Left renal pelvis (tissue), 4 donors: ENCODE measurements at places on chromosomes 2 and 18.

DNA sequence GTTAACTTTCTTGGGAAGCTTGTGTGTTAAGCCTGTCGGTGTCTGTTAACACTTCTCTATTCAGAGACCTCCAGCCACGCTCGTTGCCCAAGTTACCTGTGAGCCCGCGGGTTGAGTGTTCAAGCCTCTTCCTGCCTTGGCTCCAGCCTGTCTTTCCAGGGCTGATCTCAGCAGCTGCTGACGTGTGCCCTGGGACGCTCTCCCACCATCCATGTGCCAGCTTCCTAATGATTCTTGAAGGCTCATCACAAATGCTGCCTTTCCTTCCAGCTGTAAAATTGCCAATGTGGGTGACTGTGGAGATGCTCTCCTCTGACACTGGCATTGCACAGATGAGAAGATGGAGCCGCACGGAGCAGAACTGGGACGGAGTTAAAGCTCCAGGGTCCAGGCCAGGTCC is 6.1 kb downstream of the RNF144A start:
- DNase-seq, result no peak

DNA sequence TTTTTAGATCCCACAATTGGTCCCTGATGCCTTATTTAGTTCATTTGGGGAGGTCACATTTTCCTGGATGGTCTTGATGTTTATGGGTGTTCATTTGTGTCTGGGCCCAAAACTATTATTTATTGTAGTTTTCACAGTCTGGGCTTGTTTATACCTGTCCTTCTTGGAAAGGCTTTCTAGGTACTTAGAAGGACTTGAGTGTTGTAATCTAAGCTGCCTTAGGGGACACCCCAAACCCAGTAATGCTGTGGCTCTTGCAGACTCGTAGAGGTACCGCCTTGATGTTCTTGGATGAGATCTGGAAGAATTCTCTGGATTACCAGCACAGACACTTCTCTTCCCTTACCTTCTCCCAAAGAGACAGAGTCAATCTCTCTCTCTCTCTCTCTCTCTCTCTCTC is 25.0 kb upstream of the ITSN2 start:
- no peak for DNase-seq

DNA sequence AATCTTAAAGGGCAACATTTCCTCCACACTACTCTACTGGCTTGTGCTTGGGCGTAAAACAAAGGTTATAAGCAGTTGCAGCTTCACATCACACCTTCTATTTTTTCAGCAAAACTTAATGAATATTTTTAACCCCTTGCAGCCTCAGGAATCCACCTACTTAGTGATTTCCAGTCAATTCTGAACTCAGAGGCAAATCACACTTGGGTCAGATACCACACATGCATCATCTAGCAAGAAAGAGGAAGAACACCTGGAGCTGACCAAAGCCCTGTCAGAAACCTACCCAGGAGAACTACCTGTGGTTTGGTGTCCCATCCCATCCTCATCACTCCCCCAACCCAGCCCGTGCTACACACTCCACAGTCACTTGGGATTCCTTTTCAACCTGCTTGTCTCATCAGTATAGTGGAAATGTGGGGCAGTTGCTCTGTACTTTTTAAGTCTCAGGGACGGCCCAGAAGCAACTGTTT is 25.5 kb downstream of the PIAS2 start:
- no peak for DNase-seq

DNA sequence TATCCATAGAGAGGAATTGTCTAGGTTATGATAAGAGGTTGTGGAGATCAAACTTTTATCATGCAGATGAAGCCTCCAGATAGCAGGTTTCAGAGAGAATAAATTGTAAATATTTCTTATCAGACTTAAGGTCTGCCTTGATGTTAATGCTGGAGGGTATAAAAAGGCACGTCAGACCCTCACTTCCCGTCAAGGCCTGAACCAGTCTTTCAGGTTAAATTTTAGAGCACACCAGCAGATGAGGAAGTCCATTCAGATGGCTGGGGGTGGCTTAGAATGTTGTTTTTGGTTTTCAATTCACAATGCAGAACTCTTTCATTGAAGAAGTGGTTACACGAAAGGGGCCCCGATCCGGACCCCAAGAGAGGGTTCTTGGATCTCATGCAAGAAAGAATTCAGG is 144.4 kb upstream of the FBXO11 start:
- no peak for DNase-seq

GRCh38 chr2:171139860-171140259 is 20.8 kb downstream of the TLK1 start:
- no peak for DNase-seq

DNA sequence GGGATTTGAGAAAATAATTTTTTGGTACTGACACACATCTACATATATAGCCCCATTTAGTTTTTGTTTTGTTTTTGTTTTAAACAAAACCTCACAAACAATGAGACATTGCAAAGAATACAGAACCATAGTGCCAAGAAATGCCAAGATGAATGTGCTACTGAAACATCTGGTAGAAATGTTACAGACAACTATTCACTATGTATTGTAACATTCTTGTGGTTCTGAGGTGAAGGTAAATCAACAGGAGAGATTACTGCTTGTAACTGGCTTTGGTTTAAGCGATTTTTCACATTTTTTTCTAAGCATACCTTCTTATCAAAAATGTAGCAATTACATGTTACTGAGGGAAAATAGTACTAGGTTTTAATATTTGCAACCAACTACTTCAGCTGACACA is 281.3 kb downstream of the ZNF804A start:
- no peak for DNase-seq

DNA sequence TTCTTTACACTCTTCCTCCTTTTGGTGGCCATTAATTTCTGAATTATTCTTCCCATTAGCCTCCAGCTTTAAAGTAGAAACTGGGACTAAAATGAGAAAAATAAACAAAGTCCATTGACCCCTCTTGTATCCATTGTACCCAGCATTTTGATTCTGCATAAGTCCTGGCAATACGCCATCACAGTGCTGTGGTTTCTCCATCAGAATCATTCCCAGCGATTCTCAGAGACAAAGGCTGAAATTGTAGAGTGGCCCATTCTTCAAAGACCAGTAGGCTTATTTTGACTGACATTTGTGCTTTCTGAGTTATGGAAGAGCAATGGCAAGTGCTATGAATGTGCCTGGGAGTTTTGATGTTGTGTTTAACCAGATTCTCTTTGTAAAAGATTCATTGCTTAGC is 199.3 kb upstream of the GALNT5 start:
- no peak for DNase-seq

DNA sequence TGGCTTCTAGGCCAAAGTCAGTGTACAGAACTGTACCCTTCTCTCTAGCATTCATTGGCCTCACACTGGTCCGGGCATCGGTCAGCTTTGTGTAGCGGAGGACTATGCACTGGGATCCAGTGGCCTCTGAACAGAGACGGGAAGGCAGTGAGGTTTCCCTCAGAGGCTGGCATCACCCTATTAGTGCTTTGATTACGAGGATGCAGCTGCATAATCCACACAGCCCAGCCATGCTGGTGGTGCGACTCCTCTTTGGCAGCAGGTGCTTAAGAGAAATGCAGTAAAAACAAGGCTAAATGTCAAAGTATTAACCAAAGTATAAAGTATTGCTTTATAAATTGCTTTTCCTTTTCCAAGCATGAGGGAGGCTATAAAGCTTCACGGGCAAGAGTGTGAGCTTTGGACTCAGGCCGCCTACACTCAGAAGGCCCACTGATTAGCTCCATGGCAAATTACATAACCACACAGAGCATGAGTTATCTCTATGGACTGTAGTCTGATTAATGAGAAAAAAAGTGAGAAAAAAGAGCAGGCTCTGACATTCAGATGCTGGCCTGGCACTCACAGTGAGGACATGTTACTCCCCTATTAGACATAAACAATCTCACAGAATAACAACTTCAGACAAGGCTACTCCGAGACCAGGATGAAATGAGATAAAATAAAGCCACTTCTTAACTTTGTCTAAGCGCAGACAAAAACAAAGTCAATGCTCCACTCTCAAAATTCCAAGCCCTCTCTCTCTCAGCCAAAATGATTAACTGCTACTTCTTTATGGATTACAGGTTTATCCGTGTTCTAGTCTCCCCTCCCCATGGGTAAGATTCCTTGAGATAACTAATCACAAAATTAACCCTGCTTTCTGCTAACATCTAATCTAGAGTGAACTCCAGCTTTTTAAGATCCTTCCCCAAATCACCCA is 6.4 kb upstream of the CRYGC start:
- no peak for DNase-seq

DNA sequence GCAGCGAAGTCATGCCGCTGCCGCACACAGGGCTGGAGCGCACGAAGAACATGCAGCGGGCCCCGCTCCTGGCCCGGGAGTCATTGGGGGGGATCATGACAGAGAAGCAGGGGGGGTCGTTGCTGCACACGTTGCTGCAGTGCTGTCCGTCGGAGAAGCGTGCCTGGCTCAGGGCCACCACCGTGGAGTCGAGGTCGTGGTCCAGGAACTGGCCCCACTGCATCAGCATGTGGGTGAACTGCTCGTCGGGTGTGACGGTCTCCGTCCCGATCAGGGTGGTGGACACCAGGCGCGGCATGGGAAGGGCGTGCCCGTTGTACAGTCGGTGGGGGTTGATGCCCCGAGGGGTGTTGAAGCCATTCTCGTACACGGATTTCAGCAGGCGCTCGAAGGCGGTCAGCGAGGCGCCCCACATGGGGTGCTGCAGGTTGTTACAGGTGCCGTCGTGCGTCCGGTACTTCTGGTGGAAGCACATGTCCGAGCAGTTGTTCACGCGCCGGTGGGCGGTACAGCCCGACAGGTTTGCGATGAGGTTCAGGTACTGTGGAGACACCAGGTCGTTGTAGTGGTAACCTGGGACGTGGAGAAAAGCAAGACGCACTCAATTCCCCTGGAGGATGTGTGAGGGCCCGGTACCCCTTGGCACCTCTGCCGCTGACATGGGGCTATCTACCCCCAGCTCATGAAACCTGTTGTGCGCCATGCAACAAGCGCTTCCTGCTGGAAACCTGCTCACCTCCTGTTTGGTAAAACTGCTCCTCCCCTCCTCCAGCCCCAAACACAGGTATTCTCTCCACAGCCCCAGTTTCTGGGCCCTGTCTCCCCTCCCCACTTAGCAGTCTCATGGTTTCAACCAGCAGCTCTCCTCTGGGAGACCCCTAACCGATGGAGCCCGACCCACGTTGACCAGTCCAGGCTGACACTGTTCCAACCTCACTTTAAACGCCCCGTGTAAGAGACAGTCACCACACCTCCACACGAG is 94.9 kb downstream of the PXDN start:
- no peak for DNase-seq

DNA sequence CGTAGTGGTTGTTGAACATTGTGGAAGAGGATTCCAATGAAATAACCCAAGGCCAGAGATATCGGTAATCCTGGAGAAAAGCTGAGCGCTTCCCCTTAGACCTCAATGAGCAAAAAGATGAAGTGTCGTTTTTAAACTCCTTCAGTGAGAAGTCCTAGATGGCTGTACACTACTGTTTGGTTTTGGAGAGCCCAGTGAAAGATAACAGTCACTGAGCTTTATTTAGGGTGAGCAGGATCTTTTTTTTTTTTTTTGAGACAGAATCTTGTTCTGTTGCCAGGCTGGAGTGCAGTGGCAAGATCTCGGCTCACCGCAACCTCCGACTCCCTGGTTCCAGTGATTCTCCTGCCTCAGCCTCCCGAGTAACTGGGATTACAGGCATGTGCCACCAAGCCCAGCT is 24.2 kb downstream of the LRRC30 start:
- no peak for DNase-seq

DNA sequence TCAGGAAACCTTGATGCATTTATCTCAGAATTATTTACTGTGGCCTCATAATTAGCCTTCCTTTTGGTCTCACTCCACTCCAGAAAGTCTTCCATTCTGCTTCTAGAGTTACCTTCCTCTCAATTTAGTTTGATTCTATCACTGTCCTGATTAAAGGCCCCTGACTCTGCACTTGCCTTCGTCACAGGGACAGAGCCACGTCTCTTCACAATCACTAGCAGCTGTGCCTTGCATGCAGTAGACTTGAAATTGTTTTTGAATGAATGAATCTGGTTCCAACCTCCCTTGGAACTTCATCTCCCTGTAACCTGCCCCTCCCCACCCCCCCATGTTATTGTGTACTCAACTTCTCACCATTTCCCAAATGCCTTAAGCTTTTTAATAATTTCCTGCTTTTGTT is 52.4 kb downstream of the OSBPL6 start:
- no peak for DNase-seq

DNA sequence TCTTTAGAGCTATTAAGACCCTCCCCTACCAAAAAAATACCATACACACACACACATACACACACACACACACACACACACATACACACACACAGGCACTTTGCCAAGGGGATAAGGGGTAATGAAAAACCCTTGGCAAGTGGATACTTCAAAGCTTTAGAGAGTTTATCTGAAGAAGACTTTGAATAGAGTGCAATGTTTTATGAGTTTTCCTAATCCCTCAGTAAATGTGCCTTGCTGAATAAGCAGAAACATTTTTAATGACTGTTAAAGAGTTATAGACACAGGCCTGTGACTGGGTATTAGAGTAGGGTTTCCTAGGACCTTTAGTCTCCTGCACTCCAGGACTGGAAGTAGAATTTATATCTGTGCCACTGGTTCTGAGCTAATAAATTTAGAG is 75.5 kb upstream of the CTAGE1 start:
- no peak for DNase-seq

DNA sequence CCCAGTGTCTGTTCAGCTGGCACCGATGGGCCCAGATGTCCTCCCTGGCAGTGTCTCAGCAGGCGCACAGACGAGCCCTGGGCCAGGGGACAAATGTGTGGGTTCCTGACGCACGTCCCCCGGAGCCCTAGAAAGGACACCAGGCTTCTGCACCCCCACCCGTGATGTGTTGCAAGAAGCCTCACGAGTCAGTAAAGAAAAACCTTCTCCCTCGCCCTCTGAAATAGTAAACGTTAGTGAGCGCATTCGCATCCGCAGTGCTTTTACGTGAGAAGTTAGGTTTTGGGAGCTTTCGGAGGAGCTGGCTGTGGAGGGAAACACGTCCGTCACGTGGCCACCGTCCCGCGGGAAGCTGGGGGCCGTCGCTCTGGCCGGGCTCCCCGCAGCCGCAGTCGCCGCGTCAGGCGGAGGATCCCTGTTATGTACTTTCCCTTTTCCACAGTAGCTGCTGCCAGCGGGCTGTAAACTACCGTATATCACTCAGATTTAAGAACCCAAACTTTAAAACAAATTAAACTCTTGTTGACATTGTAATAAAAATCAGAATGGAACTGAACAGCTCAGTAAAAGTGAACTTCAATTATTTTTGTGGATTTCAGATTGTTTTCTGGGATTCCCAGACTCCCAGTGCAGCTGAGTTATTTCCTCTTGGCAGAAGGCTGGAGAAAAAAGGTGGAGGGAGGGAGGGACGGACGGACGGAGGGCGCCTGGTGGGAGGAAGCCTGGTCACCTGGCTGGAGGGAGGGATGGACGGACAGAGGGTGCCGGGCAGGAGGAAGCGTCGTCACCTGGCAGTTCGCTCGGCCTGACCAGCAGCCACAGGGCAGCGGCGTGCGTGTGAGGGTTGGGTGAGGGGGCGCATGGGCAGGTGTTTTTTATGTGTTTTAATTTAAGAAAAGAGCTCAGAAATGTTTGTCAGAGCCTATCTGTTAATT is 112.1 kb downstream of the NFATC1 start:
- DNase-seq, result no peak

- no peak for DNase-seq
Observed at GRCh38 chr2:212953170-212953920, 198.1 kb downstream of the IKZF2 start.

GRCh38 chr2:12457831-12458230 is 258.9 kb upstream of the TRIB2 start:
- DNase-seq, result no peak

- no peak for DNase-seq
Observed at GRCh38 chr2:219120082-219120481, 40.5 kb downstream of the NHEJ1 start.

- no peak for DNase-seq
Observed at GRCh38 chr2:51918113-51918512, 886.2 kb upstream of the NRXN1 start.

- no peak for DNase-seq
Observed at GRCh38 chr2:218870984-218871344, 9.7 kb upstream of the WNT10A start.
